ENCODE measurements at places on chromosomes 16 and 17.

- no peak for DNase-seq
Measured at GRCh38 chr16:85655216-85656129, 33.3 kb downstream of the GINS2 start.

- DNase-seq = peak; percentile 74
Measured at GRCh38 chr16:88303890-88304819, 78.6 kb upstream of the ZNF469 start.

DNA sequence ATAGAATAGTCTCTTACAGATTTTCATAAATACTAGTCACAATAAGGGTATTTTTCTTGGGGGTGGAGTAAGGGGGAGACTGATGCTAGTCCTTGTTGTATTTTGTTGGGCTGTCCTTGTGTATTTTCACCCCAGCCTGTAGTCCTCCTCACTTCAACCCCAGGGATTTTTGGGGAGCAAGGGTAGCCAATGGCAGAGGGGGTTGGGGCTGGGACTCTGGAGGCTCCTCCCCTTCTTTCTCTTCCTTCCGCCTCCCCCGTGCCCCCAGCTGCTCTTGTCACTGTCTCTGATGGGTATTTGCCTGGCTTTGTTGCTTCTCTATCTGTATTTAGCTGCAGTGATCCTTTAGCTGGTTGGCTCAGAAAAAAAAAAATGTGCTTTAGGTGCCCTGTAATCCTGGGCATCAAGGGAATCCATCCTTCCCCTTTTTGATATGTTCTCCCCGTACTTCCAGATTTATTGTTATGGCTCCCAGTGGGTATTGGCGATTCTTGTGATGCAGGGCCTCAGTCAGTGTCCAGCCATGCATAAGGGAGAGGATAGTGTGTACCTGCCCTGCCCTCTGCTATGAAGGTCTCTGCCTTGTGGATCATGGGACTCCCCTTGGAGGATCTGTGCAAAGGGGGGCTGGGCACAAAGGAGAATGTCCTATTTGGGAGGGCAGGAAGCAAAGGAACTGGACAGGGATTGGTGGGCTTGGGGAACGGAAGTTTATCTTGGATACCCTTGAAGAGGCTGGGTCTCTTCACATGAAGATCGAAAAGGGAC, 16.5 kb downstream of the SNF8 start:
- no peak for DNase-seq

DNA sequence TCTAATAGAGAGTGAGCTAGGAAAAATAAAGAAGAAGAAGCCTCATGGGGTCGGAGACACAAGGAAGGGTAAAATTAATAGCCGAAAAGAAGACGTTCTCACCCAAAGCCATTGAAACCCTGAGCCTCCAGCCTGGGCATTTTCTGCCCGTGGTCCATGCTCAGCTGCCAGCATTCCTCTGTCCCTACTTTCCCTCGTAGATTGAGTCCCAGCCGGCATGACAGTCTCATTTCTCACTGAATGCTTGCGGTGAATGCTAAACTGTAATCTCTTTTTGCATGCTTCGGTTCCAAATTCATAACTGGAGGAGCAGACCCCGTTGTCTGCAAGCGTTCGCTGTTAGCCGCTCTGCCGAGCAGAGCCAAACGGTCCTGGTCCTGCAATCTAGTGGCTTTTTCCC, 54.0 kb upstream of the COX10 start:
- no peak for DNase-seq

- DNase-seq = no peak
Measured at GRCh38 chr16:8115814-8116213, 474.5 kb downstream of the TMEM114 start.

- no peak for DNase-seq
Measured at GRCh38 chr16:46947900-46948547, 25.4 kb downstream of the DNAJA2 start.

- DNase-seq = no peak
Measured at GRCh38 chr17:60248618-60249289, 99.0 kb downstream of the CA4 start.

GRCh38 chr16:10847176-10847575, 28.6 kb upstream of the TVP23A start:
- DNase-seq = no peak
